Brain (organoid and tissue), 16 donors: ENCODE measurements at places on chromosomes 2 and 18.

DNA sequence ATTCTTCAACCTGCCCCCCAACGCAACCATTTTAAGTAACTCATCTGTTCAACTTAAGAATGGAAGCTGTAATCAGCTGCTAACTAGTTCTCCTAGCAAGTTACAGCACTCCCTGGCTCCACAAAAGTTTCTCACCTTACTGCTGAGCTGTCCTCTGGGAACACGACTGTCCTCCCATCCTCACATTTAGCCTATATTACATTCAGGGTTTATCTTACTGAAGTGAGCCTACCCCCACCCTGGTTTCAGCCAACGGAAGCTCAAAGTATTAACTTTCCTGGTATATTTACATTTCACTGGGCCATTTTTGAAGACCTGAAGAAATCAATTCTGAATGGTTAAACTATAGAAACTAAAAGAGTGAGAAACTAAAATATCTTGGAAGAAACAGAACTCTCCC is 64.9 kb upstream of the TANK start:
- DNase-seq = no peak

- DNase-seq = no peak
These were observed 10.8 kb upstream of the COX7A2L start for GRCh38 chr2:42371611-42372473.

GRCh38 chr18:36025025-36025424 is 42.3 kb downstream of the RPRD1A start:
- DNase-seq = no peak

DNA sequence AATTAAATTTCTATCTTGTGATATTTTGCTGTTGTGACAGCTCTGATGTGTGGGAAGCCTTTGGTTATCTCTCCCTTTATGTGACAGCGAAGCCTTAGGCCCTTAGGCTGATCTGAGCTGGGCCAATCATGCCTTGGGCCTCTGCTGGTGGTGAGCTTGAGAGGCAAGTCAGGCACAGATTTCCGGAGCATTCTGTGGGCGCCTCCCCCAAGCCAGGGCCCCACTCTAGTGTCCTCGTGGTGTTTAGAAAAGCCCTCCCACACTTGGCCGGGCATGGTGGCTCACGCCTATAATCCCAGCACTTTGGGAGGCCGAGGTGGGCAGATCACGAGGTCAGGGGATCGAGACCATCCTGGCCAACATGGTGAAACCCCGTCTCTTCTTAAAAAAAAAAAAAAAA is 239.8 kb downstream of the SH3RF3 start:
- DNase-seq = no peak

DNA sequence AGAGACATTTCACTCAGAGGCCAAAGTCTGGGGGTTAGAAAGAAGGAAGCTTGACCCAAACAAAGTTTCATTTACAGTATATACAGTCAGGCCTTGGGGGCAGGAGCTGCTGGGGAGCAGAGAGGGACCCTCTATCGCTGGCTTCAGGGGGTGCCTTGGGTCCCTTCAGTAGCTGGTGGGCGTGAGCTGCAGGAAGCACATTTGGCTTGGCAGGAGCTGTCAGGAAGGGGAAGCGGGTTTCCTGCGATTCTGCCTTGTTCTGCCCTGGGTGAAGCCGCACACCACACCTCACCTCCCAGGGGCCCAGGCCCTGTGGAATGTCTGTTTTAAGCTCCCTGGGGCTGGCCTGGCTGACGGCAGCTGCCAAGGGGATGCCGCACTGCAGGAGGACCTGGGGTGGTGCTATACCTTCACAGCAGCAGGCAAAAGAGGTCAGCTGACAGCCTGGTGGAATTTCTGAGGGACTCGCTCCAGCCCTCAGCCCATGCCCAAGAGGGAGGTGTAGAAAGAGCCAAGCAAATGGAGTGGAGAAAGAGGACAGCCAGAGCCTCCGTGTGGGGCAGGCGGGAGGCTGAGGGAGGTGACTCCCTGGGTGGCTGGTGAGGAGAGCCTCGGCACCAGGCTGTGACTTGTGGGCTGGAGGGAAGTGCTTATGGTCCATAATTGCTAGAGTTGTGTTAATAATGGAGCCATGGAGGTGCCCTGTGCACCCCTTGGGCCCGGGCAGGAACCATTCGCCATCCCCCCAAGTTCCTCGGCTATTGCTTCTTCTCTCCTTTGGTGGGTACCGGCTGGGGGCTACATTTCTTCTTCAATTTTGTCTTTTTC is 43.9 kb downstream of the PSD4 start:
- DNase-seq = no peak

DNA sequence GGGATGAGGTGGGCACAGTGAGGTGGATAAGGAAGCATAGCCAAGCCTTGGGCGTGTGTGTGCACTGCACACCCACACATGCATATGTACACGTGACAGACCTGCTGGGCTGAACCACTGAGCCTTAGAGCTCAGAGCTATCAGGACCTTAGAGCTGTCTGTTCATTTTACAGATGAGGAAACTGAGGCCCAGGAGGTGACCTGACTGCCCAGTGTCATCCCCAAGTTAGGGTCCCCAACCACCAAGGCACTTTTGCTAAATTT is 8.2 kb upstream of the SNED1 start:
- no peak for DNase-seq

DNA sequence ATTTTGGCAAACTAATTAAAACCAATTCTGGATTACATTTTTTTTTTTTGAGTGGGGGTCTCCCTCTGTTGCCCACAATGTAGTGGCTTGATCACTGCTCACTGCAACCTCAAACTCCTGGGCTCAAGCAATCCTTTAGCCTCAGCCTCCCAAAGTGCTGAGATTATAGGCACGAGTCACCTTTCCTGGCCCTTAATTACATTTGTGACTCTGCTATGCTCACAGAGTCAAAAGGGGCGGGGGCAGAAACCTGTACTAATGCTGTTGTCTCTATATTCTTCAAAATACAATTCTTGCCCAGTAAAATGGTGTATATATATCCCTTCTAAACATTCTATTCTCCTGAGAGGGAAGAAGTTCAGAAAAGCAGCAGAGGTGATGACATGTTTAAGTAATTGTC is 23.2 kb downstream of the PRKD3 start:
- DNase-seq = no peak

DNA sequence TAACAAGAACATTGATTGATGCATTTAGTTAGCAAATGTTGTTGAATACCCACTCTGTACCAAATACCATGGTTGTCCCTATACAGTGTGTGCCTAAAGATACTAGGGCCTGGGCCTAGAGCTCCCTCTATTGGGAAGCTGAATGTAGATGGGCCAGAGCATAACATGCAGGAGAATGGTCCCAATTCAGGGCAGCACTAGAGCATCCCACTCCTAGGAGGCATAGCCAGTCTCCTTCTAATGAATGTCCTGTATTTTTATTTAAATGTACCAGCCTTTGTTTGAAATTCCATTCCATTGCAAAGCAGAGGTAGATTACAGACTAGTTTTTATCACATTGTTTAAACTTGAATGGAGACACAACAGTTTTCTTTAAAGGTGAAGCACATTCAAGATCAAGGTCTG is 90.6 kb downstream of the FEZ2 start:
- DNase-seq = peak; percentile 71

GRCh38 chr2:9889812-9890261 is 46.6 kb downstream of the TAF1B start:
- no peak for DNase-seq

- no peak for DNase-seq
These were observed 79.6 kb upstream of the CTLA4 start for GRCh38 chr2:203787979-203788378.

DNA sequence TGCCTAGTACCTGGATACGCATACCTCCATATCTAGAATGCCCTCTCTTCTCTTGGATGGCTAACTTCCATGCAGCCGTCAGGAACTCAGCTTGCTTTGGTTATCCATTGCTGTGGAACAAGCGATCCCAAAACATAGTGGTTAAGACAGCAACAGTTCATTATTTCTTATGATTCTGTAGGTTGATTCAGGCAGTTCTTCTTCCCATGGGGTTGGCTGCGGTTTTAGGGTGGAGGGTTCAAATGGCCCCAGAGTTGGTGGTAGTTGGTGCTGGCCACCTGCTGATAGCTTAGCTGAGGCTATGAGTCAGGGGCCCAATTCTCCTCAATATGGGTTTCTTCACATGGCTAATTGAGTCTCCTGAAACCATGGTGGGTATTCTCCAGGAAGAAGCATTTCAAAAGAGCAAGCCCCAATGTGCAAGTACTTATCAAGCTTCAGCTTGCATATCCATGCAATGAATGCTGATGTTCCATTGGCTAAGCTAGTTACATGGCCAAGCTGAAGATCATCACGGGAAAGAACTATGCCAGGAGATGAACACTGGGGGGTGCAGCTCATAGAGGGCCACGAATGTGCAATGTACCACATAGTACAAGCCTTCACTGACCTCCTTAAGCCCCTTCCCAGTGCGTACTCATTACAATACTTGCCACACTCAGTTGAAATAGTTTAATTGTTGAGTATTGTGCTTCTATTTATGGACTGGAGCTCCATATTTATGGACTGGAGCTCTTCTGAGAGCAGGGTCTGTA is 10.0 kb upstream of the RHOB start:
- no peak for DNase-seq

GRCh38 chr2:74582184-74582583 is 27.7 kb downstream of the DOK1 start:
- no peak for DNase-seq

DNA sequence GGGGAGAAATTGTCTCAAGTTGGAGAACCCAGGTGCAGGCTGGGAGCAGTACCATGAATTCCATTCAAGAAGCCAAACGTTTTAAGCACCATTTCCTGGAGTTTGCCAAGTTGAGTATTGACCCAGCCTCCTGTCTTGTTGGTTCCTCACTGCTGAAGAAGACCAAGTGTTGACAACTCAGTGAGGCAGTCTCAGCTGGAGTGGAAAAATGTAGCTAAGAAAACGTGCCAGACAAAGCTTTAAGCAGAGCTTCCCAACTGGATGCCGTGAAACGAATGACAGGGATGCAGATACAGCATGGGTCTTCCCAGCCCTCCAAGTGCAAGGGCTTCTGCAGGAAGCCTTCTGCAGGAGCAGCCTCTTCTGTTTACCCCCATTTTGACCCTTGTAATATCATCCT is 778 bp upstream of the INPP1 start:
- peak; percentile 33 for DNase-seq

GRCh38 chr2:196515051-196515450 is 124.5 kb upstream of the CCDC150 start:
- peak; percentile 64 for DNase-seq

GRCh38 chr18:22452226-22452668 is 34.5 kb upstream of the CTAGE1 start:
- no peak for DNase-seq

- DNase-seq = no peak
These were observed 170.0 kb downstream of the CERS6 start for GRCh38 chr2:168626096-168626495.

GRCh38 chr2:43443282-43443681 is 152.6 kb downstream of the THADA start:
- DNase-seq = no peak

DNA sequence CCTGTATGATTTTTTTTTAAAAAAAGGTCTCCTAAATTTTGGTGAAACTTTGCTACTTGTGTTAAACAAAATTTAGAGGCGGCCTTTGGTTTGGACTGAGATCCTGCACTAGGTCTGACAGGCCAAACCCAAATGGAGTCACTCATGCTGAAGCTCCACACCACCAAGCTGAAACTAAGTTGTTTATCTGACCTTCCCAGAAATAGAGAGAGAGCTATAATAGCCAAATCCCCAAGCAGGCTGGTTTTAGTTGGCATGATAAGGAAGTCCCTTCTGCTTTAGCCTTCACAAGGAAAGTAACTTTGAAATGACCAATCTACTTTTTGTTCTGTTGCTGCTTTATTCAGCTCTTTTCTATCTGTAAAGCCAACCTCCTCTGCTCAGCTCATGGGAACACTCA is 17.1 kb upstream of the THUMPD2 start:
- DNase-seq = no peak

- no peak for DNase-seq
These were observed 69.0 kb downstream of the REV1 start for GRCh38 chr2:99420751-99421299.

GRCh38 chr18:60746491-60746890 is 373.9 kb upstream of the MC4R start:
- DNase-seq = no peak

- DNase-seq = no peak
These were observed 26.4 kb downstream of the ELP2 start for GRCh38 chr18:36155851-36156757.

DNA sequence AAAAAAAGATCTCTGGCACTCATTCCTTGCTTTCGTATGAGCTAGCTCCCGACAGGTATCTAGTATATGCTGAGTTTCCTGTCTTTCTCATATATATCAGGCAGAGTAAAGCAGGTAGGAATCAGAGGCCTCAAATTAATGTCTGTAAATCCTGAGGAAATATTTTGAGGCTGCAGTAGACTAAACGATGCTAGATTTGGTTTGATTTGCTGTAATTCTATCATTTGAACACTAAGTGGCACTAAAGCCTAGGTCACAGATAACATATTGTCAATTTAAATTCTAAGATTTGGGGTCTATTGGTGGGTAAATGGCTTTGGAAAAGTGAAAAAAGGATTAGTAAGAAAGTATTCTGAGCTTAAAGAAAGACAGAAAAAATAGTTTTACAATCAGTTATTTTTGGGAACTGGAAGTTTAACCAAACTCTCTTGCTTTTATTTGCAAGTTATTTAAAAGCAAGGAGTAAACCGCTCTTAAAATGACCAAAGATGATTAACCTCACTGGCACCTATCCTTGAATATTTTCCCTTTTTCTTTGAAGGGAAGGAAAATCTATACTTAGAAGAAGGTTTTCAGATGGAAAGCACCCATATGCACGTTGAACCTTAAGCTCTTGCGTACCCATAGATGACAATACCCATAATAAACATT is 37.6 kb upstream of the SLC4A10 start:
- DNase-seq = peak; percentile 70

GRCh38 chr2:158489366-158490112 is 32.8 kb downstream of the PKP4 start:
- DNase-seq = peak; percentile 36

- DNase-seq = no peak
These were observed 106.4 kb downstream of the CTAGE1 start for GRCh38 chr18:22311301-22311700.

DNA sequence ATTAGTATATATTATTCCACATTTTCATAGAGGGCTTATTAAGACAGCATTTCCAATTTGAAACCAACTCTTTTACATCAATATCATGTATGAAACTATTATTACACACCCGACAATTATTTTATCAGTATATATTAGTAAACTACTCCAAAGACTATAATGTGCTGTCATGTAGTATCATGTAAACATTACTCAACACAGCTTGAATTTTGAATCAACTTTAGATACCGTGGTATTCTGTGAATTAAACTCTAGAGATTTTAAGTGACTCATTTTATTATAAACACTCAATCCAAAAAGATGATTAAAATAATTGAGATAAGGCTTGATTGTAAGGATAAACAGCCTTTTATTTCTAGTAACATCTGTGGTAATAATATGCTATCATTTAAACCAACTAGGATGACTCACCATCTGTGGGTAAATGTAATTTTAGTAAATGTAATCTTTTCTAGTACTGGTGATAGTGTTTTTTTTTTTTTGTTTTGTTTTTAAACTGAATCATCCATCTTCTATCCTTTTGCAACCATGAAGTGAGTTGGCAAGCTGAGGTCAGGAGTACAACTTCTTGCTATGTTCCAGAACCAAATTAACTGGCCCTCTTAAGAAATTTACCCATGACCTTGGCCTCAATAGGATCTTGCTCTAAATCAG is 144.3 kb upstream of the SMAD7 start:
- DNase-seq = no peak

- DNase-seq = no peak
These were observed 90.1 kb downstream of the DPP4 start for GRCh38 chr2:161983866-161984265.
